ENCODE measurements at places on chromosomes 1 and 21.
A peak's percentile ranks its signal among the peaks of the same experiment; 100 is the strongest.

GRCh38 chr1:74824497-74825107 is 91.7 kb downstream of the TYW3 start:
- no peak for DNase-seq

DNA sequence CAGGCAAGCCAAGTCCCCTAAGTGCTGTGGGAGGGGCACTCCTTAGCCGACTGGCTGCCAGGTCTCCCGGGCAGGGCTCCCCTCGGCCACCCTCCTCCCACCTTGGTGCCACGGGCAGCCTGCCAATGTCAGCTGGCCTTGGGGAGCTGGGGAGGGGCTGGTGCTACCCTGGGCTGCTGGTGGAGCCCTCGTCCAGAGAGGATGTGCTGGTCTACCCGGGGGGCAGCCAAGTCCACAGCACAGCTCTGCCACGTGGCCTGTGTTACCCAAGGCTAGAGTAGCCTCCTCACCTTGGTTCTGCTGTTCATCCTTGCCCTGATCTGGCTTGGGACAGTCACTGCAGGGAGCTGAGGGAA is 42.9 kb downstream of the CRYAA start:
- DNase-seq, result peak; percentile 8

- no peak for DNase-seq
Observed at GRCh38 chr1:205710201-205711062, 30.1 kb upstream of the SLC45A3 start.

GRCh38 chr21:44092211-44092610 is 15.0 kb upstream of the PWP2 start:
- no peak for DNase-seq

- DNase-seq, result no peak
Observed at GRCh38 chr1:166870584-166870983, 5.5 kb downstream of the TADA1 start.

DNA sequence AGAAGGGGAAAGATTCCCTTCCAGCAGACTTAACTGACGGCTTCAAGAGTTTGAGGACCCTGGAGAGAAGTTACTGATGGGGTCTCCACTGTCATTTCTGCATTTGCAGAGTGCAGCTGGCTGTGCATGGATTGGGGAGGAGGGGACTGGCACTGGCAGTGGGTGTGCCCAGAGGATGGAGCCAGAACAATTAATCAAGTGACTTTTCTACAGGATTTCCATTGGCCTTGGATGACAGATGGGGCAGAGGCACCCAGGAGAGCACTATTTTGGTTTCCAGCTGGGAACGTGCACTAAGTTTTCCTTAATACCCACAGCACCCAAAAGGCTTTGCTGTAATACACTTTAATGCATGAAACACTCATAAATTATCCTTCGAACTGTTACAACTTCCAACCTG is 1.3 kb downstream of the NGF start:
- DNase-seq, result no peak

- no peak for DNase-seq
Observed at GRCh38 chr1:17002524-17002902, 9.2 kb downstream of the ATP13A2 start.

- no peak for DNase-seq
Observed at GRCh38 chr1:18217398-18218043, 109.9 kb downstream of the IGSF21 start.

- DNase-seq, result no peak
Observed at GRCh38 chr1:160032165-160032820, 503 bp upstream of the PIGM start.

DNA sequence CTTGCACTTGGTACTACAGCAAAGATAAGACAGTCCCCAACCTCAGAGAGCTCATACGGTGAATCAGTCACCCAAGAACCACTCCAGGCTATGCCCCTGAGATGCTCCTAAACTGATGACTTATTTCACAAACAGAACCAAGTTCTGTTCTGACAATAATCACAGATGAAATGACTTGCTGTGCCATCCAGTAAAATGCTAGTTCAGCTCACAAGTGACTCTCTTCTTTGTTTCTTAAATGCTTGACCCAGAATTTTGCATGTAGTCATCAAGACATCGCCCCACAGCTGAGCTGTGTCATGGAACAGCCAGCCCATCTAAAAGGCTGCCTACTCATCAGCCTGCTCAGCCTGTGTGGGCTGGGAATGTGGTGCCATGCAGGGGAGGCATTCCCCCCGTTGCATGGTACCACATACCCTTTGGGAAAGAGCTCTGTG is 6.1 kb upstream of the SLC19A2 start:
- DNase-seq, result no peak

- DNase-seq, result no peak
Observed at GRCh38 chr1:167165948-167166689, 54.6 kb upstream of the POU2F1 start.

- no peak for DNase-seq
Observed at GRCh38 chr21:42608446-42608845, 45.0 kb upstream of the PDE9A start.

GRCh38 chr1:19644395-19644680 is 227 bp downstream of the NBL1 start:
- DNase-seq, result no peak

DNA sequence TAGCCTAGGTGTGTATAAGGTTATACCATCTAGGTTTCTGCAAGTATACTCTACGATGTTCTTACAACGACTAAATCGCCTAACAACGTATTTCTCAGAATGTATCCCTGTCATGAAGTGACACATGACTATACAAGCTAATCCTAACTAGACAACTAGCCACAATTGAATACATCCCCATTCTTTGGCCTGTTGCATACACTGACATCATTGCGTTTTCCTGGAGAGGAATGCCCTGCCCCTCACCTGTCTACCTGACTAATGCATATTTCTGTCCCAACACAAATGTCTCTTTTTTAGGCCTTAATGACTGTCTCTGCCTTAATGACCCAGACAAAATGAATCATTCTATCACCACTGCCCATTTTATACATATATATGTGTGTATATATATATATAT is 8.5 kb upstream of the NFIA start:
- no peak for DNase-seq

DNA sequence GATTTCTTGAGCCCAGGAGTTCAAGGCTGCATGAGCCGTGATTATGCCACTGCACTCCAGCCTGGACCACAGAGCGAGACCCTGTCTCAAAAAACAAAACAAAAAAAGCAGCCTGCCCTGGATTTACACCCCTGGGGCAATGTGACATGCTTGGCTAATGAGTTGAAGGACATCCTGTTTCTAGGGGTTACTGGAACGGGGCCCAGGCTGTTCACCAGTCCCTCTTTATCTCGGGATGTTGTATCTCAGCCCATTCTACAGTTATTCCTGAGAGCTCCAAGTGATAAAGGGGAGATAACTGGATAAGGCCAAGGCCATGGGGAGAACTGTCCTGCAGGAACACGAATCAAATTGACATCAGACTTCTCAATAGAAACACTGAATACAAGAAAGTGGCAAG is 21.7 kb upstream of the S100A2 start:
- DNase-seq, result no peak

GRCh38 chr1:226575739-226576378 is 27.3 kb downstream of the STUM start:
- DNase-seq, result peak; percentile 81

DNA sequence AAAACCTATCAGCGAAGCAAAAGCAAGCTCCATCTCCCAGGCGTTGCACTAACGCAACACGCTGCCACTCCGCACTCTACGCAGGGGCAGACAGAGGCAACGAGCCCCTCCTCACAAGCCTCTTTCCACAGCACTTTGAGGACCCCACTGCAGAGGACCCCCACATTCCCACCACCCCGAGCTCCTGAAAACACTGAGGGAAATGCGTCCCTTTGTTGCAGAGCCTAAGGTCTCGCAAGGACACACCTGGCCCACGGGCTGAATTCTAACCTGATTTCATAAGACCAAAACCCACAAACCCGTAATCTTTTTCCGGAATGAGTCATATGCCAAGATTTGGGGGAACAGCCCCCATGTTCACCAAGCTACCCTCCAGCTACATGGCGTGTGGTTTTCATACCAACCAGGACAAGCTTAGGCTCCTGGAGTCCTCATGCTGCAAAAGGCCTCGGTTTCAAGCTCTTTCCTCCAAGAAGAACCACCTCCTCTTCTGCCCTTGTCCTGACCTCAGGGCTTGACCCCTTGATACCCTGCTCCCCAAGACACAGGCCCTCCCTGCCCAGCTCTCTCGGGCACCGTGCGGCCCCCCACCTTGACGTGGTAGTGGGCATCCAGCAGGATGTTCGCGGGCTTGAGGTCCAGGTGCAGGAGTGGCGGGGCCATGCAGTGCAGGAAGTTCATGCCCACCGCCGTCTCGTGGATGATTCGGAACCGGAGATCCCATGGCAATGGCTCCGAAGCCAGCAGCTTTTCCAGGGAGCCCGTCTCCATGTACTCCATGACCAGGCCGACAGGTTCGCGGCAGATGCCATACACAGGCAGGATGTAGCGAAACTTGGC is 10.7 kb downstream of the RIPK4 start:
- DNase-seq, result no peak

DNA sequence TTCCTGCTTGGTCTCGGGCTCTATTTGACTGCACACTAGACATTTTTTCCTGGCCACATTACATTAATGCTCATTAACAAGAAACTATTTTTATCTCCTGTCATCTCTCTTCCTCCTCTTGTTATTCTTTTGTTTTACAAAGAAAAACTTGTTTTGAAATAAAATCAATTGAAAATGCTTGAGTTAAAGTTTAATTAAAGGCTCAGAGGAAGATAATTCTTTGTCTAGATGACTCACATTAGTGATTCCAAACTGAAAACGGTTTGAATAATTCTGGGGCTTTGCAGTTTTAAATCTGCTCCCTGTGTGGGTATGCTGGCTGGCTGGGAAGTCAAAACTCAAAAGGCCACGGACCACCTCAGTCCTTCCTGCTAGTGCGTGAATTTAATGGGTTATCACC is 29.6 kb downstream of the RGS5 start:
- no peak for DNase-seq

DNA sequence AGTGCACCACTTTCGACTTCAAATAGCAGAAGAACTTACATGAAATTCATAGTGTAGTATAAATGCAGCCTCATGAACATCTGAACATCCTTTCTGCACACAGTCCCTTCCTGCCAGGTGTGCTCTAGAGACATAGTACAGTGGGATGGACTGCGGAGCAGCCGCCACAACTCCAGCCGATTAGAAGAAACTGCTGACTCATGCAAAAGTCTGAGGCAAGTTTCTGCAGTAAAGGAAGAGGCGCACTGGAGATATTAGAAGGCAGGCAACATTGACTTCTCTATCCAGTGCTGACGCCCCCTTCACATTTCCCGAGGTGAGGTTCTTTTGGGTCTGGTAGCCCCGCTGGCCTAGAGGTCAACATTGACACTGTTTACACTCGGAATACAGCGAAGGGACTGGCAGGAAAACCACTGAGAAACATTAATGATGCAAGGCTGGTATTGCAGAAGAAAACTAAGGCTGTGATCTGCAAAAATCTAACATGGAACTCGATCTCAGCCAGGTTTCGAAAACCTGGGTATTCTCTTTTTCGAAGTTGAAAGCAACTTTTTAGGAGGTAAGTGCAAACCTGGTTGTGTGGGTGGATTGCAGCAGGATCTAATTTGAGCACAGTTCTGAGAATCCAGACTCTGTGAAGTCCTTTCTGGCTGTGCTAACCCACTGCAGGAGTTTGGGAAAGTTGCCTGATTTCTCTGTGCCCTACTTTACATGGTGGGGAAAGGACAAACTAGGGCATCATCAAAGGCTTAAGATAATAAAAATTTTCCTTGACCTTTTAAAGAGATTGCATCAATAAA is 90.7 kb downstream of the CDC7 start:
- no peak for DNase-seq

GRCh38 chr1:155645648-155646047 is 35.6 kb downstream of the MSTO1 start:
- no peak for DNase-seq

GRCh38 chr1:165678509-165678908 is 19.9 kb downstream of the ALDH9A1 start:
- DNase-seq, result no peak

DNA sequence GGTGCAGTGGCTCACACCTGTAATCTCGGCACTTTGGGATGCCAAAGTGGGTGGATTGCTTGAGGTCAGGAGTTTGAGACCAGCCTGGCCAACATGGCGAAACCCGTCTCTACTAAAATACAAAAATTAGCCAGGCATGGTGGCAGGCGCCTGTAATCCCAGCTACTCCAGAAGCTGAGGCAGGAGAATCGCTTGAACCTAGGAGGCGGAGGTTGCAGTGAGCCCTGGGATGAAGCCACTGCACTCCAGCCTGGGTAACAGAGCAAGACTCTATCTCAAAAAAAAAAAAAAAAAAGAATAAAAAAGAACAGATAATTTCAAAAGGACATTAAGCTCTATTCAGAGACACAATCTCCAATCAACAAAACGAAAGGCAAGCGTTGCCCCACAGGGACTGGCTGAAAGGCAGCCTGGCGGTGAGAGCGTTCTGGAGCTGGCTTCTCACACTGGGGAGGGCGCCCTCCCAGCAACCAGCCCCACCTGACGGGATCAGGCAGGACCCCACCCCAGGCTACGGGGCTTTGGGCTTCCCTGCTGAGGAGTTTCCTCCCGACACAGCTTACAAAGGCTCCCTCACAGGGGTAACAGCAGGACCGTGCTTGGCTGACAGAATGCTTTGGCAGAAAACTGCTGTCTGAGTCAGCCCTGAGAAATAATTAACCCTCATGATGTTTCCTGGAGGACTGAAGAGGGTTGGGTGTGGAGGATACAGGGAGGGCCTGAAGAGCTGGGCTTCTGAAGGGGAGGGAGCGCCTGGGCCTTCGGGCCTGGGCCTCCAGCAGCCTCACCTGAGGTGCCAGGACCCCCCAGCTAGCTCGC is 31.1 kb upstream of the SRP9 start:
- DNase-seq, result peak; percentile 86

GRCh38 chr1:27011058-27011764 is 1.4 kb downstream of the TENT5B start:
- DNase-seq, result no peak

DNA sequence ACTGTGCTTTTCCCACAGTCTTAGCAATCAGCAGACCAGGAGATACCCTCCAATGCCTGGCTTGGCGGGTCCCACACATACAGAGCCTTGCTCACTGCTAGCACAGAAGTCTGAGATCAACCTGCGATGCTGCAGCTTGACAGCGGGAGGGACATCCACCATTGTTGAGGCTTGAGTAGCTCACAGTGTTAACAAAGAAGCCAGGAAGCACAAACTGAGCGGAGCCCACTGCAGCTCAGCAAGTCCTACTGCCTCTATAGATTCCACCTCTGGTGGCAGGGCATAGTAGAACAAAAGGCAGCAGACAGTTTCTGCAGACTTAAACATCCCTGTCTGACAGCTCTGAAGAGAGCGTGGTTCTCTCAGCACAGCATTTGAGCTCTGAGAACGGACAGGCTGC is 33.4 kb downstream of the MNDA start:
- no peak for DNase-seq

GRCh38 chr1:209224886-209225285 is 358.6 kb upstream of the CAMK1G start:
- DNase-seq, result no peak
